Activated naive CD8-positive, alpha-beta T cell treated with anti-CD3 and anti-CD28 coated beads for 36 hours (primary cell): ENCODE measurements at places on chromosomes 11 and 22.

GRCh38 chr11:110469127-110469526 is 39.4 kb downstream of the FDX1 start:
- peaks cover 2% of the 10 kb centered on the region for H3K4me1 ChIP-seq
- H3K27me3 ChIP-seq = no peaks in the 10 kb centered on the region
- no peak overlapping the region for H3K4me3 ChIP-seq
- H3K36me3 ChIP-seq = peaks cover 9% of the 10 kb centered on the region
- no peak for DNase-seq

- DNase-seq = no peak
- no peak overlapping the region for H3K4me3 ChIP-seq
- H3K4me1 ChIP-seq = peaks cover 15% of the 10 kb centered on the region
- H3K27me3 ChIP-seq = no peaks in the 10 kb centered on the region
- no peaks in the 10 kb centered on the region for H3K36me3 ChIP-seq
Measured at GRCh38 chr11:845872-846495, 3.3 kb downstream of the TSPAN4 start.

DNA sequence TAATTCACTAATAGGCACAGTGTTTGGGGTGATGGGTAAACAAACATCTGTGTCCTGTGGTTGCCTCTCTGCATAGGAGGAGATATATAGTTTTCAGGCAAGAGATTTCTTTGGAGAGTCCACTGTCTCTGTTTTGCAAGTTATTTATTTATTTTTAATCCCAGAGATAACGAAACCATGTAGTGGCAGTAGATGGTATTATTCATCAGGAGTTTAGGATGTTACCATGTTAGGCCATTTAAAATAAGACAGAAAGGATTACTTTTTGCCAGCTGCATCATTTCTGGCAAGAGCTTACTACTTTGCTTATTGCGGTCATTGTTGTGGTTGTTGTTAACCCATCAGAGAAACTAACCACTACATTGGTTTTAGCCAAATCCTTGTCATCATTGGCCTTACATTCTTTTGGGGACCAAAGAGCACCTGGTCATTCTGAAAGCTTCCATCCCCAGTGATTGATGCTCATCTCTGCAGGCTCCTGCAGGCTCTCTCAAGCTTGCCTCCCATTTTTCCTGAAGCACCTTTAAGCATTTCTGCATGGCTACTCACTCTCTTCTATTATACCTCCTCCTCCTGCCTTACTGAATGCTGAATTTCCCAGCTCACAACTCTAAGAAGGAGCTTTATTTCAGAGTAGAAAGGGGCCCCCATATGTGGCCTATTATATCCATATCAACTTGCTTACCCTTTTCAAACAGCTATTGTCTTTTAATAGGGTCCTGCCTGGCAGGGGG is 84.4 kb downstream of the CSTPP1 start:
- no peak overlapping the region for H3K4me3 ChIP-seq
- H3K27ac ChIP-seq = no peak overlapping the region
- H3K27me3 ChIP-seq = no peaks in the 10 kb centered on the region

- peaks cover 2% of the 10 kb centered on the region for H3K36me3 ChIP-seq
- H3K4me1 ChIP-seq = peaks cover 2% of the 10 kb centered on the region
- H3K27ac ChIP-seq = no peak overlapping the region
Measured at GRCh38 chr22:23047742-23048141, 22.6 kb upstream of the GNAZ start.

GRCh38 chr11:19719960-19720359 is 7.3 kb downstream of the NAV2 start:
- H3K4me3 ChIP-seq = no peak overlapping the region
- H3K4me1 ChIP-seq = peaks cover 23% of the 10 kb centered on the region
- no peaks in the 10 kb centered on the region for H3K36me3 ChIP-seq
- no peak overlapping the region for H3K27ac ChIP-seq
- no peak for DNase-seq
